Left lobe of liver (tissue), 2 donors: ENCODE measurements at places on chromosomes 12 and 14.

DNA sequence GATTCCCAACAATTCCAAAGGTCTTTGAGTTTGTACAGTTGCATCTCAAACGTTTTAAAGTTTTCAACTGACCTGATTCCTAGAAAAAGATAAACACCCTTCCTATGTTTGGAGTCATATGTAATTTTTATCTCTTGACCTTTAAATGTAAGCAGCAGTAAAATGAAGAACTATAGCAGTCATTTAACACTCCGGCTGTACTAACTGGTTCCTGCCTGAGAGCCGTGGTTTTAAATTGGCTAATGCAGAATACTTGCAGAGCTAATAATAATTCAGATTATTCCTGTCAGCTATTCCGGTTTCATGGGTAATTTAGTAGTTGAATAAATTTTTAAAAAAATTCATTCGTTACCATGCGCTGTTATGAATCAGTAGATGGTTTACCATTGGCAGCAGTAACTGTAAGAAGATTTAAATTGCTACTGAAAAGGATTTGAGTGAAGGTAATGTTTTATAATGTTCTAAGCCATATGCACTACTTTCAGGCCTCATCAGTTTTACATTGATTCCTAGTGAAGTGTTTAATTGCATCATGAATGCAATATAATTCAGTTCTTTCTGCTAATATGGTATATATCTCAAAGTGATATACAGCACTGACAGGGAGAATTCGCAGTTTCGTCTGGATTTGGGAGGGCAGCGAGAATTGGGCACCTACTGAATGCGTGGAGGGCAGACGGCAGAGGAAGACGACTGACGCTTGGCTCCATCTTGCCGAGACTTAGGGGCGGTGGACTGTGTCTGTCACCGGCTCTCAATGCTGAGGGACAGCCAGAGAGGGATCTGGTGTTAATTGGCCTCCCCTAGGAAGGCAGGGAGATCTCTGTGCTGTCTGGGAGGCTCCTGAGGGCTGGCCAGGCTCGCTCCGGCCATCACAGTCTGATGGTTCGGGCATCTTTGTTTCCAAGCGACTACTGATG is 217.7 kb downstream of the PHETA1 start:
- DNase-seq = no peak

- peak; percentile 73 for DNase-seq
Measured at GRCh38 chr14:95314609-95315008, 5.1 kb downstream of the CLMN start.

DNA sequence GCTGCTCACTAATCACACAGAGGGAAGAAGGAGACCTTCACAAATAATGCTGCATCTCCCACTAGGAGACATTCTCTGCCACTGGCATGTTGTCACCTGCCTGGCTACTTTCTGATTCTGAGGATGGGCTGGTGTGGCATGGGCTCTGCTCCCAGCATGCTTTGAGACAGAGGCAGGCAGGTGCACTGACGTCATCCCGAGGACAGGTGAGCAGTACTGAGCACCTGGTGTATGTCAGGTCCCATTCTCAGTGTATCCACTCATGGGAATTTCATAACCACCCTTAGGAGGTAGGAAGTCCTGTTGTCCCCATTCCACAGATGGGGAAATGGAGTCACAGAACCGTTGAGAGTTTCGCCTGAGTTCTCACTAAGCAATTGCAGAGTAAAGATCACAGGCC is 597.9 kb downstream of the VRK1 start:
- DNase-seq = no peak

GRCh38 chr12:125262851-125263250 is 197.6 kb downstream of the AACS start:
- DNase-seq = no peak
